ENCODE measurements at places on chromosomes 6 and 20. TPM values are rescaled to one million over a fixed set of nuclear protein-coding genes. Genes with fewer than 3 reads are reported as not detected.

SERINC1 gene
- polyA plus RNA-seq = 176 TPM

MRAP2 gene
- polyA plus RNA-seq = 0.10 TPM

ARFRP1 gene
- 32.2 TPM for polyA plus RNA-seq

BMP5 gene
- 0.05 TPM for polyA plus RNA-seq

ANKRD6 gene
- 0.63 TPM for polyA plus RNA-seq

SSTR4 gene
- not detected for polyA plus RNA-seq

DTNBP1 gene
- 13.6 TPM for polyA plus RNA-seq

OR2H1 gene
- not detected for polyA plus RNA-seq

- peak; percentile 86 for DNase-seq
Observed at GRCh38 chr6:169722362-169723199, 1.7 kb downstream of the PHF10 start.

DNA sequence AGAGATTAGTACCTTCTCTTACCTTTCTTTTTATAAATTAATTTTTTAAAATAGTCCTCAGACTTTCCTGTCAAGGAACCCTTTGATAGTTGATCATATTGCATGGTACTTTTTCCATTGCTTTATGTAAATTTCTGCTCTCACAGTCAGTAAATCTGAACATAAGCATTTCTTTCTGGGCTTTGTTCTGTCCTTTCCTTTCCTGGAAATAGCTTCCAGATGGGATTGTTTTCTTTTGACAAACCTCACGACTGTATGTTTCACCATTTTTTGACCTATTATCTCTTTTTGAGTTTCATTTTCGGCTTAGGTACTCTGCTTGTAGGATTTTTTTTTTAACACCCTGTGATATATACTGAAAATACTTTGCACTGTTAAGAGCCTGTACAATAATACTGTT lies 32.6 kb downstream of the UTRN start:
- no peak for DNase-seq

DNA sequence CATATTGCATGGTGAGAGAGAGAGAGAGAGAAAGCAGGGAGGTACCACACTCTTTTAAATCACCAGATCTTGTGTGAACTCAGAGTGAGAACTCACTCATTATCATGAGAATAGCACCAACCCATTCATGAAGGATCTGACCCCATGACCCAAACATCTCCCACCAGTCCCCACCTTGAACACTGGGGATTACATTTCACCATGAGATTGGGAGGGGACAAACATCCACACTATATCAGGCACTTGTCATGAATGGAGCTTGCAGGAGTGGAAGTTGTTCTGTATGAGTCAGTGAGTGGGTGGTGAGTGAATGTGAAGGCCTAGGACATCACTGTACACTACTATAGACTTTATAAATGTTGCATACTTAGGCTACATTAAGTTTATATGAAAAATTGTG lies 47.7 kb upstream of the RNF182 start:
- peak; percentile 70 for DNase-seq

GRCh38 chr20:17390655-17391054 lies 140.5 kb downstream of the BFSP1 start:
- no peak for DNase-seq

GRCh38 chr20:56222945-56223344 lies 25.6 kb upstream of the MC3R start:
- DNase-seq = no peak

DNA sequence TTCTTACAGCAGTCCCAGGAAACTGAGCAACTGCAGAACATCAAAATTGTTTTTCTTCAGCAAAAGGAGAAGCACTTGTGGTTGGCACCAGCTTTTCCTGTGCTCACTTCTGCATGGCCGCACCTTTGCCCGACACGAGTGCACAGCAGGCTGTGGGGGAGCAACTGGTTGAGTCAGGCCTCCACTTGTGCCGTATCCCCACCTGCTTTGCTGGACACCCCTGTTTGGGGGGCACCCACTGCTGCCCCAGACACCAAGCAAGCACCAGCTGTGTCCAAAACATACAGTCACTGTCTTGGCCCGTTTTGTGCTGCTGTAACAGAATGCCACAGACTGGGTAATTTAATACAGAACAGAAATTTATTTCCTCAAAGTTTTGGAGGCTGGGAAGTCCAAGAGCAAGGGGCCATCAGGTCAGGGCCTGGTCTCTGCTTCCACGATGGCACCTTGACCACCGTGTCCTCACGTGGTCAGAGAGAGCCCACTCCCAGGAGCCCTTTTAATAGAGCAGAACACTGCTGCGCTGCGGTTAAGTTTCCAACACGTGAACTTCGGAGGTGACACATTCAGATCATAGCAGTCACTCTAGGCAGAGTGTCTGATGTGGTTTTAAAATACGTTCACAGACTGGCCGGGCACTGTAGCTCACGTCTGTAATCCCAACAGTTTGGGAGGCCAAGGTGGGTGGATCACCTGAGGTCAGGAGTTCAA lies 8.7 kb upstream of the GMEB2 start:
- no peak for DNase-seq

DNA sequence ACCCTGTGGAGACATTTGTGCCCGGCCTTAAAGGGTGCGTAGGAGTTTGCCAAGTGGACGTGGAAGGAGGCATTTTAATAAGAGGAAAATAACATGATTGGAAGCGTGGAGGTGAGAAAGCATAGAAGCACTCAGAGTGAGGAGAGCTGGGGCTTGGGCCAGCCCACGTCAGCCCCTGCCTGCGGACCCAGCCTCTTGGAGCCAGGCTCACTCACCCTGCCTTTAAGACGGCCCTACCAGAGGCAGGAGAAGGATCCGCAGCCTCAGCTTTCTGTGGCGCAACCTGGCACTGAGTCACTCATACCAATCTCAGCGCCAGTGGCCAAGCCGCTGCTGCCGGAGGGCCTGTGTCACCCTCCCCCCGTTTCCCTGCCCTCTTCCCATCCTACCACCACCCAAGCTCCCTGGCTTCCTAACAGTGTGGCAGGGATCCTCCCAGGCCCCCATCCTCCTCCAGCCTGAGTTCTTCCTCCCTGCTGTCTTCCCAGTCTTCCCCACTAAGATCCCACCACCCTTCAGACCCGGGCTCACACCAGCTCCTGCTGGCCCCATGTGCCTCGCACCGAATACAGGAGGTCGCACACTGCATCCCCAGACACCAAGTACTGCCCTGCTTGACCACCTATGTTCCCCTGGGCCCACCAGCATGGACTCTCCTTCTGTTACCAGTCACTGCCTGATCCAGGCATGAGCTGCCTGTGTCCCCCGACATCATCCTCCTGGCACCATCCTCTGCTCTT lies 285.2 kb downstream of the UST start:
- peak; percentile 90 for DNase-seq

DNA sequence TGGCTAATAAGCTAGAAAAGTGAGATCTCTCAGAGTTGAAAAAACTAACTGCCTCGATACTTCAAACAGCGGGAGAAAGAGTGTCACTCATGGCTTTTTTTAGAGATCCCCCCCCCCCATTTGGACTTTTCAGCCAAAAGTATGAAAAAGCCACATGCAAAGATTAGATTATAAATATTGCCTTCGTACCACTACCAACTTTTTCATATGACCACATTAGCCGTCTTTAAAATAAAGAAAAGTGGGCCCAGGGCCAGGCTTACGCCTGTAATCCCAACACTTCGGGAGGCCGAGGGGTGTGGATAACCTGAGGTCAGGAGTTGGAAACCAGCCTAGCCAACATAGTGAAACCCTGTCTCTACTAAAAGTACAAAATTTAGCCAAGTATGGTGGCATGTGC lies 4.4 kb downstream of the PGK2 start:
- no peak for DNase-seq

GRCh38 chr6:69584536-69584912 lies 212.3 kb downstream of the LMBRD1 start:
- peak; percentile 3 for DNase-seq

GRCh38 chr6:7135755-7136154 lies 28.0 kb downstream of the RREB1 start:
- no peak for DNase-seq

- DNase-seq = no peak
Observed at GRCh38 chr6:116351101-116351500, 19.6 kb upstream of the DSE start.

- peak; percentile 66 for DNase-seq
Observed at GRCh38 chr6:121430514-121431460, 4.7 kb upstream of the GJA1 start.

DNA sequence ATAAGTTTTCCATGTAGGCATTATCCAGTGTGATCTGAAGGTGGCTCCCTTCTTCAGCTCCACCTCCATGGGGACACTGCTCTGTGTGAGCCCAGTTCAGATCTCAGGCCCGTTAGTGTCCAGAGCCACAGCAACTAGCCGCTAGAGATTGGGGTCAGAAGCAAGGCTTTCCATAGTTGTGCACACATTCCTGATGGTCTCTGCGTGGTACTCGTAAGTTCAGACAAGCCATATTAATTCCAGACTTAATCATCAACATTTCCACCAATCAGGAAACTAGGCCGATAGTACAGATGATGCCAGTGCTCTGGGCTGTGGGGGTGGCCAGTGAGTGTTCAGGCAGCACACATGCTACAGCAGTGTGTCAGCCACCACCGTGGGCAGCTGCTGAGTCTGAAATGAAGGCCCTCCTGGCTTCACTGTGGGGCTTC lies 17.5 kb upstream of the SYNCRIP start:
- peak; percentile 87 for DNase-seq

- DNase-seq = peak; percentile 84
Observed at GRCh38 chr6:74249658-74250057, 553.7 kb downstream of the CD109 start.

DNA sequence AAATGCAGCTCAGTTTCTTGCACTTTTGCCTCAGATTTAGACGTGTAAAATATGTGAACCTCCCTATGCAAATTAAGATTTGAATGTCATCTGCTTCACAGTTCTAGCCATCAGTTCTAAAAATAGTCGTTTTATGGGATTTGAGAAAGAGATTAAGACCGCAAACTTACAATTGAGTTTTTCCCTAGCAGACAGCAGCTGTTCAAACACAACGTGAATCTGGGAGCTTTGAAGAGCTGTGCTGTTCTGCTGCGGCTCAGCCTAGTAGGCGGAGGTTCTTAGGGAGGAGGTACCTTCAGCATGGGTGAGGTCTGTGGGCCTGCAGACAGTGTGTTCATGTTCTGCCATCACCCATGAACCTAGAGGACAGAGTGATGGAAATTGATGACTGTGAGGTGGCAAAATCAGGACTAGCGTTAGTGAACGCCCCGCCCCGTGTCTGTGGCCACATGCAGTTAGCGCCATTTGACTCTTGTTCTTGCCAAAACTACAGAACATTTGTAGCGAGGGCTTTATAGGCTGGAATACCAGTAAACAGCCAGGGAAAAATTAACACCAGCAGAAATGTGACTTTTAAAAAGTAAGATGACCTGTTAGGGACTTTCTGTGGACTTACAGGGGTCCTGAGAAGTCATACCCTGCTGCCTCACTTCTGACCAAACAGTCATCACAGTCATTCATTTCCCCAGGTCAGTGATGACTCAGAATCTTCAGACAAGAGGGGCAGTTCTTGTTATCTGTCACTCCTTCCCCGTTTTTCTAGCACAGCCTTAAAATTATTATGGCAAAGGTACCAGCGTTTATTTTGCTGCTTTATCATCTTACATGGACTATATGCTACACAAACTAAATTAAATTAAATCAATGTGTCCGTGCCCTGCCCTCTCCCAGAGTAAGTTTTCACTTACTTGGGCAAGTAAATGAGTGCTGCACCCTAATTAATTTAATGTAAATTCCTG lies 84.3 kb upstream of the TMEM181 start:
- DNase-seq = peak; percentile 55

DNA sequence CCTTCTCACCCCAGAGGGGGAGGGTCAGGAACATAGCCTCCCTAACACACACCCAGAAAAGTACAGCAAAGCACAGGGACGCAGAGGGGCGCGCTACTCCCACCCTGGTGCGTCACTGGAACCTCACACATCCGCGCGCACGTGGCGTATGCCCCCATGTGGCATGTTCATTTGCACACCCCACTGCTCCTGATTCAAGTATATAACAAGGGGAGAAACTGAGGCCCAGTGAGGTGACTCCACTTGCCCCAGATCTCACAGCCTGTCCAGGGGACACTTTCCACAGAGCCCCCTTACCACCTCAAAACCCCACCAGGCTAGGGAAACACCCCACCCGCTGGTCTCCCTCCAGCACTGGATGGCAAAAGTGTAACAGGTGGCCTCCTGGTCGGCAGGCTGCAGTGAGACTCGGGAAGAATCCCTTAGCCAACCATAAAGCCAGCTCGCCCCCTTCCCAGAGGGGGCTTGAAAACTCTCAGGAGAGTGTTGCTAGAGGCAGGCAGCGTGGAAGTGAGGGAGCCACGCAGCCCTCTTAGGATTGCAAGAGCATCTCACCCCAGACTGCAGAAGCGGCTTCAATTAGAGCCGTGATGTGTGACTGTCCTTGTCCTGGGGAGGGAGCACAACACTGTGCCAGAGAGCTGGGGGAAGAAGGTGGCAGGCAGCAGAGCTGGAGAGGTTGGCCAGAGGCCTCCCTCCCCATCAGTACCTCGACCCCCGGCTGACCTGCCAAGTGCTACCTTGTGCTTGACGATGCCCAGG lies at the start of gene GRM4:
Gene GRM4, minus strand, starts transcription at position 67 of the 762 bp plus-strand sequence. CDS start 12,591 bp downstream, outside the sequence.
- DNase-seq = no peak

- no peak for DNase-seq
Observed at GRCh38 chr6:4879741-4880275, 103.6 kb downstream of the CDYL start.

DNA sequence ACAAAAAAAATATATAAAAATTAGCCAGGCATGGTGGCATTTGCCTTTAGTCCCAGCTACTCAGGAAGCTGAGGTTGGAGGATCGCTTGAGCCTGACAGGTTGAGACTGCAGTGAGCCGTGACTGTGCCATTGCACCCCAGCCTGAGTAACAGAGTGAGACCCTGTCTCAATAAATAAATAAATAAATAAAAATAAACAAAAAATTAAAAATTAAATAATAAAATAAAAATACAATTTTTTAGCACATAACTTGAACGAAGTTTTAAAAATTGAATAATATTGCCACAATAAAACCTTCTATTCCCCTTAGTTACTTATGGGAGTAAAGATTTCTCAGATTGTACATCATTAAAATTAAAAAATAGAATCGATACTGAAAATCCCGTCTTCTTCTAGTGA lies 29.2 kb upstream of the CGA start:
- no peak for DNase-seq

- DNase-seq = peak; percentile 38
Observed at GRCh38 chr6:146433881-146434731, 109.5 kb upstream of the RAB32 start.

GRCh38 chr6:45625191-45625664 lies 247.5 kb upstream of the SUPT3H start:
- peak; percentile 82 for DNase-seq

- no peak for DNase-seq
Observed at GRCh38 chr20:12391099-12391498, 473.4 kb downstream of the BTBD3 start.

- no peak for DNase-seq
Observed at GRCh38 chr6:40307712-40308111, 279.5 kb downstream of the LRFN2 start.

DNA sequence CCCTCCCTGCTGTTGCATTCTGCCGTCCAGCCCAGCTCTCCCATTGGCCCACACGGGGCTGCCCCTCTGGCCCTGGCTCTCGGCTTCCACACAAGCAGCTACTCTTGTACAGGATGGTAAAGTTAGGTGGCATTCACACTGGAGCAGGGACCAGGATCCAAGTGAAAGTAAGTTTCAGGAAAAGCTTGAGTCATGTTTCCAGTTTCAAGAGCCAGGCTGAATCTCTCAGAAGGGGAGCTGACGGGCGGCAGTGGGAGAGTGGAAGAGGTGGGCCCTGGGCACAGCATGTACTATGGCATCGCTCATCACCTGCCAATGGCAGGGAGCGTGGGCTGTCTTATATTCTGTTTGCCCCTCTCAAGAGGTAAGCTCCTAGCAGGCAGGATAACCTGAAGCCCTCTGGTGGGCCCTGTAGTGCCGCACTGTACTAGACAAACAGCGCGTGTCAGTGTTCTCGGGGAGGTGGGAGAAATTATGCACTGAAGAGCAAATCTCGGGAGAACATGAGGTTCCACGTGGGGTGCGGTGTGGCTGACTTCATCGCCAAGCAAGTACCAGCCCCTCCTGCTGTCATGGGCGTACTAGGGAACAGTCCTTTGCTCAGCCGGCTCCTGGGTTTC lies 241.5 kb downstream of the NRN1 start:
- no peak for DNase-seq
